ENCODE measurements at places on chromosomes 7 and 10. TPM values are rescaled to one million over a fixed set of nuclear protein-coding genes. Genes with fewer than 3 reads are reported as not detected.

GRCh38 chr7:95330204-95330960 lies 6.0 kb upstream of the PON1 start:
- no peak for DNase-seq

- DNase-seq = no peak
Measured at GRCh38 chr10:36283827-36284226, 641.7 kb upstream of the FZD8 start.

- no peak for DNase-seq
Measured at GRCh38 chr7:27156508-27156898, at the start of gene HOXA7. Gene HOXA7 (minus strand): TSS chr7:27156675. CDS start chr7:27156545, 130 bp downstream.

DNA sequence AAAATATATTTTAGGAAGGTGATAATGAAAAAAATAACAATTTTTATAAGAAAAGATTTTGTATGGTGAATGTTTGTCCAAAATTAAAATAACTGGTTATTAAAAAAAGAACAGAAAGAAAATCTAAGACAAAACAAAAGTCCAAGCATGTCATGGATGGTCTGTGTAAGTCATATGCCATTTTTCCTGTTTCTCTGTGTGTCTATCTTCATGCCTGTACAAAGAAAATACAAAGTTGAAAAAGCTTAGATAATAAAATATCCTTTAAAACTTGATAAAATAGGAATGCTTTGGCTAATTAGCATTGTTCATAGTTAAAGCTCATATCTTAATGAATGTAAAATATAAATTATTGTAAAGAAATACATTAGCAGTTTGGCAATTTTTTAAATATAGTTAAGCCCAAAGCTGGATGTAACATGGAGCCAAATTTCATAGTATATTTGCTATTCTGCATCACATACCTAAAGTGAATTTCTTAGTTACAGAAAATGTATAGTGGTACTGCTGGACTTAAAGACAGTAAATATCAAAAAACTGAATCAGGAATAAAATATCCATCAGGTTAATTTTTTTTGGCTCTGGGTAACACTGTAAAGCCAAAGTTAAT lies 661.1 kb downstream of the PCDH15 start:
- no peak for DNase-seq

DNA sequence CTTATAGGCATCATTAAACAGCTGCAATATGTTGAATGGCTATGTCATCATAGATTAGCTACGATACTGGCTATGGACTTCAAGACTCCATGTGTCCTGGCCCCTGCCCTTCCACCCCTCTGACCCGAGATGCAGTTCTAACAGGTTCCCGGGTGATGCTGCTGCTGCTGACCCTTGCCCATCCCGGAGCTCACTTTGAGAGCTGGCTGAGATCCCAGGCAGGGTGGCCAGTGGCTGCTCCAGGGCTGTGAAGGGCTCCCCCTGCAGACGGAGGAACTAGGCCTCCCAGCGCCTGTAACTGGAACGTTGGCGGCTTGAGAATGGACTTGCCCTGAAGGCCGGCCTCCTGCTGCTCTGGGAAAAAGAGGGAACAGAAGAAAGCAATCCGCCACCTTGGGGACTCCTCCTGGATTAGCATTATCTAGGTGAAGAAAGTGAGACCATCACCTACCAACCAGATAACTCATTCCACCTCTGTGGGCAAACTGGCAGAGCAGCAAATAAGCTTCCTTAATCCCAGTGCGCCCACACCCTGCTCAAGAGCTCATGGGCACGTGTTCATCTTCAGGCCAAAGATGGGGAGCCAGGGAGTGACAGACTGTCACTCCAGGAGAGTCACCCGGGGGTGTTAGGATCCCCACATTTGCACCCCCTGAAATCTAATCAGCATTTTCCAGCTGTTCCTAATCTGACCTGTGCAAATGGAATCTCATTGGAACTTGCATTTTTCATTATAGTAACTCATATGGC lies 56.8 kb downstream of the PARP12 start:
- no peak for DNase-seq

DNA sequence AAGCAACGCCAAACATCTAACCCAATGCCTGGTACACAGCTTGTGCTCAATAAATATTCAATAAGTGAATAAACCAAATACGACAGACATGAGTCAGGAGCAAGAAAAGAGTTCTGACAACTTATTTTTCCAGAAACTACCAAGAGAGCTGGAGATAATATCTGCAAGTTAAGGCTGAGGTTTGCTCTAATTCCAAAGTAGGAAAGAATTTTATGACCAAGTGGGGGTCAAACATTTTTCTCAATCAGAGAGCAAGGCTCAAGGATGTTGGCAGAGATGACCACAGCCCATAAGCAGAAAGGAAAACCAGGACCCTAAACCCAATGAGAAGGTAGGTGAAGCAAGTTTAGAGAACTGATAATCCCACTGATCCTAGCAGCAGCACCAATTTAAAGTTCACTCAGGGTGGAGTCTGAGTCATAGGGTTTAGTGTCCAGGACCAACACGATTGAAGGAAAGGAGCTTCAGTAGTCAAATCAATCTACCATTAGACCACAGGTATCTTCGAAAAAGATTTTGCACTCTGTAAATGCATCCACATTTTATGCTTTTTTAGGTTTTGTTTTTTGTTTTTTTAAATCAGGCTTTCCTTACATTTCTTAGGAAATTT lies 49.3 kb upstream of the KCNIP2 start:
- peak; percentile 62 for DNase-seq

DNA sequence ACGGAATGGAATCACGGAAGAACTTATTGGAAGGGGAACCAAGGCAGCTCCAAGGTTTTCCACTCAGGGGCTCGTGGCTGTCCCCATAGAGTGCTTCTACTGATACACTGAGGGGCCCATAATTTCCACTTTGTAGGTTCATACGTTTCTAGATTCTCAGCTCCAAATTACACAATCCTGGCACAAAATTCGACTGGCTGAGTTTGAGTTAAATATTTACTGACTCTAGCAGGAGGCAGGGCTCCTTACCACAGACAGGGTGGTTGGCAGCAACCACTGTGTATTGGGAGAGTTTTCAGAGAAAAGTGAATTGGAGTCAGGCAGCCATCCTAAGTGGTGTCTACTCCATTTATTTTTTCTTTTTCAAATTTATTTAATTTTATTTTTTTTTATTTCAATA lies 55.4 kb upstream of the SEC61G start:
- no peak for DNase-seq

DNA sequence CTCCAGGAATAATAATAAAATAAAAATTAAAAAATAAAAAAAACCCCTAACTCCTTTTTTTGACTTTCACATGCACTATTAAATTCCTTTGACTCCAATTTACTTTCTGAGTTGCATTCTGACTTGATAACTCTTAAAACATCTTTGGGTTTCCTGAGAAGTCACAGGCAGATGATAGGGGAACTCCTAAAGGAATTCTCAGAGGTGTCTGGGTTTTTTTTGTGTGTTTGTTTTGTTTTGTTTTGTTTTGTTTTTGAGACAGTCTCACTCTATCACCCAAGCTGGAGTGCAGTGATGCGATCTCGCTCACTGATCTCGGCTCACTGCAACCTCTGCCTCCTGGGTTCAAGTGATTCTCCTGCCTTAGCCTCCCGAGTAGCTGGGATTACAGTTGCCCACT lies 52.7 kb upstream of the APBB1IP start:
- DNase-seq = no peak

GRCh38 chr10:3950676-3951275 lies 165.8 kb upstream of the KLF6 start:
- no peak for DNase-seq

DNA sequence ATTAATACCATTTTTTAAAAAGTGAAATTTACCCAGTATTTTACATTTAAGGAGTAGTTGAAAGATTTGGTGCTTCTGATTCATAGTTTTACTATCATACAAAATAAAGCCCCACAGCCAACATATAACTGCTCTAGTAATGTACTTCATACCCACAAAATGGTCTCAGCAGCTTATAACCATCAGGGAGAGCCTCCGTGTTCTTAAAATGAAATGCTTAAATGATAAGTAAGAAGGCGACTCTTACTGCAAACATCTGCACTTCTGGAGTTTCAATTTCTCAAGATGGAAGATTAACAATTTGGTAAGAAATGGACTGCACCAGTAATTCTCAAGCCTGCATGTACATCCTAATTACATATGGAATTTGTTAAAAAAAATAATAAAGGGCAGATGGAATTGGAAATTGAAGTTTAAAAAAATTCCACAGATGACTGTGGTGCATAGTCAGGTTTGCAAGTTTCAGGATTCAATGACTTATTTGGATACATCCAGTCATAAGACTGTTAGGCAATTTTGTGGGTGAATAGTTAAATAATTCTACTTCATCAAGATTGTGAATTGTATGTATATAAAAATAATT lies 461.0 kb downstream of the KIF20B start:
- peak; percentile 82 for DNase-seq

DNA sequence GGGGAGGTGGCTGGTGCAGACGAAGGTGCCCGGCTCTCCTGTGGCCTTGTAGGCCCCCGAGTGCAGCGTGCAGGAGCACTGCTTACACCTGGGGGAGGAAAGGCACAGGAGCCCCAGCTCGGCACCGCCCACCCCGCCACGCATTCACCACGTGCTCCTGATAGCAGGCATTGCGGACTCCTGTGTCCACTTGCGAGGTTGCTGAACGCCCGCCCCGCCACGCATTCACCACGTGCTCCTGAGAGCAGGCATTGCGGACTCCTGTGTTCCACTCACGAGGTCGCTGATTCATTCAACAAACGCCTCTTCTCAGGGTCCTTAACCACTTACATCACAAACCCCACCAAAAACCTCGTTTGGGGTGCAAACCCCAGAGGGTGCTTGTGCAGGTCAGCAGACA lies 13.9 kb downstream of the MICALL2 start:
- DNase-seq = no peak

- DNase-seq = no peak
Measured at GRCh38 chr10:92907280-92907679, 59.0 kb downstream of the EXOC6 start.

- no peak for DNase-seq
Measured at GRCh38 chr7:27203964-27204594, 4.2 kb upstream of the HOXA13 start.

DNA sequence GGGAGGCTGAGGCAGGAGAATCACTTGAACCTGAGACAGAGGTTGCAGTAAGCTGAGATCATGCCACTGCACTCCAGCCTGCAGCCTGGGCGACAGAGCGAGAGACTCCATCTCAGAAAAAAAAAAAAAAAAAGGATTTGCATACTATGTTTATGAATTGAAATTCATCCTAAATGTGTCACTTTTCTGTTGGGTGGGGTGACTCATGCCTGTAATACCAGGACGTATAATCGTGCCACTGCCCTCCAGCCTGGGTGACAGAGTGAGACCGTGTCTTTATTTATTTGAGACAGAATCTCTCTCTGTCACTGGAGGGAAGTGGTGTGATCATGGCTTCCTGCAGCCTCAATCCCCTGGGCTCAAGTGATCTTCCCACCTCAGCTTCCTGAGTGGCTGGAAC lies 5.8 kb downstream of the ZNF212 start:
- DNase-seq = no peak

GRCh38 chr10:127996586-127996985 lies 89.7 kb downstream of the PTPRE start:
- no peak for DNase-seq

DNA sequence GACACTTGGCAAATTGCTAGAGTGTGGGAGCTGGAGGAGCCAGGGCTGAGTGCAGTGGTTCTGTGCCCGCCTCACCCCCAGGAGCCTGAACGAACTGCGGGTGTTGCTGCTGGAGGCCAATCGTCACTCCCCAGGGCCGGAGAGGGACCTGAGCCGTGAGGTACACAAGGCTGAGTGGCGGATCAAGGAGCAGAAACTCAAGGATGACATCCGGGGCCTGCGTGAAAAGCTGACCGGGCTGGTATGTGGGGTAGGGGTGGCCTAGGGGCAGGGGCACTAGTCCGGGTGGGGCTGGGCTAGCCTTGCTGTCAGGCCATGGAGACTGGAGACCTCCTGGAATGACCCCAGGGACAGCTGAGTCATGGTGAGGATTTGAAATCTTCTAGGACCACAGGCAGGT lies 56.7 kb upstream of the GTF2IRD1 start:
- DNase-seq = no peak

DNA sequence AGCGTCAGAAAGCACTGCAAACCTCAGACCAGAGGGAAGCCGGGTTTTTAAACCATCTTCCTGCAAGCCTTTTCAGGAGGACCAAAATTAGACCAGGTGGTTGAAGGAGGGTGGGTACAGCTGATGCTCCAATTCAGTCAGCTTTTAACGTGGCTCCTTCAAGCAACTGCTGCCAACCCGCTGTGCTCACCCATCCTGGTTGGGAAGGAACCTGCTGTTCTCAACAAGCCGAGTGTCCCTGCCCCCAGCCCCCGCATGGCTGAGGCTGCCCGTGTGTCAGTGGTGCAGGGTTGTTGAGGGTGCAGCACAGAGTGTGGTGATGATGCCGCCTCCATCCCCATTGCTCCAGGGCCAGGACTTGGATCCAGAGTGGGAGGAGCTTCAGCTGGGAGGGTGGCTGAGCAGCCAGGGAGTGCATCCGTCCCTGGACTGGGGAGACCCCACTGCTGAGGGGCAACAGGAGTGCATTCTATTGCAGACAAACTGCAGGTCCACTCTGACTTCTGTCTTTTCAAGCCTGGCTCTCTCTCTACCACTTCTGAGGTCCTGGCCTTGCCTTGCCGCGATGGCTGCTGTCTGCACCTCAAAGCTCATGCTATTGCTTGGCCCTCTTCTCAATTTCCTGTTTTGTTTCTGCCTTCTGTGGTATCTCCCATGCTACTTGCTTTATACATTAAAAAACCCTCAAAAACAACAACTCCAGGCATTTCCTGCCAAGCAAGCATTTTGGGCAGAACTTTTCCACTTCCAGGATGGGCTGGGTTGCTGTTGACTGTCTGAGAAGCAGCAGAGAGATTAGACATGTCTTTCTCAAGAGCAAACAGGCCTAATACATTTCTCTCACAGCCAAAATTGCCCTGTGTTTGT lies 134.7 kb downstream of the DNAJB6 start:
- no peak for DNase-seq

GRCh38 chr7:55939514-55940123 lies 12.1 kb upstream of the MRPS17 start:
- no peak for DNase-seq

GRCh38 chr10:114223066-114223465 lies 16.0 kb upstream of the VWA2 start:
- DNase-seq = no peak

DNA sequence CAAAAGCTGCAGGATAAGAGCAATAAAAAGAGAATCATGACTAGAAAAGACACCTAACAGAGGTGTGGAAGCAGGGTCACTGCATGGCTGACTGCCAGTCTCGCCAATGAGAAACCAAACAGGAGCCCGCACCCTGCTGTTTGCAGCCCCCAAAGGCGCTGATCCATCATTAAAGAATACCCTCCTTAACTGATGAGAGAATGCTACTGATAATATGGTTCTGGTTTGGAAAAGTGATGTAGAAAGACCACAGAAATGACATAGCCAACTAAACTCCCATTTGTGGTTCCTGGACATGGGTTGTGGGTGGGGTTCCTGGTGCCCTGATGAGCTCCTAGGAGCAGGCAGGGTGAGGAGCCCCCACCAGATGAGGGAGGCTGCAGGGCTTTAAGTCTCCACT lies 207.4 kb downstream of the TNS3 start:
- DNase-seq = no peak

AKR1C8 gene
- total RNA-seq = not detected

CADPS2 gene
- 6.4 TPM for total RNA-seq

KCND2 gene
- total RNA-seq = 0.30 TPM

NAT16 gene
- total RNA-seq = 0.16 TPM

CDC14C gene
- 0.17 TPM for total RNA-seq

POLR3A gene
- 28.8 TPM for total RNA-seq

GFRA1 gene
- total RNA-seq = 24.2 TPM

DLG5 gene
- 55.2 TPM for total RNA-seq

PDZD7 gene
- total RNA-seq = 2.2 TPM

GRK5 gene
- 6.8 TPM for total RNA-seq

PNLIPRP1 gene
- total RNA-seq = not detected

BUD31 gene
- 176 TPM for total RNA-seq

PHYHIPL gene
- 0.34 TPM for total RNA-seq

TBX20 gene
- total RNA-seq = 1.1 TPM

Data from astrocyte (in vitro differentiated cells and primary cell).